ENCODE measurements at places on chromosomes 5 and 9. TPM values are rescaled to one million over a fixed set of nuclear protein-coding genes. Genes with fewer than 3 reads are reported as not detected.

TMEM215 gene
- 0.03 TPM for polyA plus RNA-seq

DBN1 gene
- polyA plus RNA-seq = 107 TPM

TTC23L gene
- 0.17 TPM for polyA plus RNA-seq

AUH gene
- polyA plus RNA-seq = 9.4 TPM

PAPPA gene
- 41.2 TPM for polyA plus RNA-seq

MEIKIN gene
- polyA plus RNA-seq = not detected

CYSRT1 gene
- 0.81 TPM for polyA plus RNA-seq
